Activated CD4-positive, alpha-beta T cell treated with anti-CD3 and anti-CD28 coated beads, Interleukin-2, Interleukin-4, amounts not matched to agents 100 ng/mL and 50 ng/mL, durations not matched to agents 16 hours and 8 hours (primary cell): ENCODE measurements at places on chromosomes 1 and 21.
A peak's percentile ranks its signal among the peaks of the same experiment; 100 is the strongest.

GRCh38 chr1:228340686-228341449, 65.8 kb downstream of the TRIM11 start:
- no peak for DNase-seq

GRCh38 chr1:212167098-212167497, 118.1 kb upstream of the PPP2R5A start:
- no peak for DNase-seq

GRCh38 chr1:245465666-245466065, 310.9 kb downstream of the KIF26B start:
- DNase-seq: no peak

DNA sequence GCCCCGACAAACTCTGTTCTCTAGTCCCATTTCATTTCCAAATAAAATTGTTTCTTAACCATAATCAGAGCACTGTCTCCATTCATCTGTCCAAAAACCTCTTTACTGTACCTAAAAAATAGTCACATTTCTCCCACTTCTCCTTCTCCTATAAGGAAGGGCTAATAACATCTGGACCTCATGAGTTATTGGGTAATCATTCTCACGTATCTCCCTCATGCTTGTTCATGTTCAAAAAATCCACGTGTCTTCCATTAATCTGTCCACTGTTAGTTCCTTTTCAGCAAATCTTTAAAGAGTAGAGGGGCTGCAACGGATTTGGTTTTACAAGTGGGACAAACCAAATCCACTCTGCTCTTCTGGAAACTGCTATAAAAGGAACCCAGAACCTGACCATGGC, 1418.8 kb downstream of the MRPL39 start:
- no peak for DNase-seq

DNA sequence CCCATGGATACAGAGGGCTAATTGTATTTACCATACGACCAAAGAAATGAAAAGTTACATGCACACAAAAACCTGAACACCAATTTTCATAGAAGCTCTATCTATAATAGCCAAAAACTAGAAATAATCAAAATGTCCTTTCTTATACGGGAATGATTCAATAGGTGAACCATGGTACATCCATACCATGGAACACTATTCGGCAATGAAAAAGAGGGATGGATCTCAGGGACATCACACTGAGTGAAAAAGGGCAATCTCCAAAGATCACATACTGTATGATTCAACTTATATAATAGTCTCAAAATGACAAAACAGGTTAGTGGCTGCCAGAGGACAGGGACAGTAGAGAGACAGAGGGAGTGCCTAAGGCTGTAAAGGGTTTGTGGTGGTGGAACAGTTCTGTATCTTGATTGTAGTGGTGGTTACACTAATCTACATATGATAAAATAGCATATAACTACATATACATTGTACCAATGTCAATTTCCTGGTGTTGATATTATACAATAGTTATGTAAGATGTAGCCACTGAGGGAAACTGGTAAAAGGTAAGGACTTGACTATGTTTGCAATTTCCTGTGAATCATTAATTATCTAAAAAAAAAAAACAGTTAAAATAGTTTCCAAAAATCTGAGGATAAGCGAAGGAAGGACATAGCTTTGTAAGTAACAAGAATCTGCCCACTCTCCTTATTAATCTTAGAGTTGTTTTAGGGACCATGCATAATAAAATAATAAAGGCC, 3.7 kb downstream of the RSBN1 start:
- DNase-seq: no peak

DNA sequence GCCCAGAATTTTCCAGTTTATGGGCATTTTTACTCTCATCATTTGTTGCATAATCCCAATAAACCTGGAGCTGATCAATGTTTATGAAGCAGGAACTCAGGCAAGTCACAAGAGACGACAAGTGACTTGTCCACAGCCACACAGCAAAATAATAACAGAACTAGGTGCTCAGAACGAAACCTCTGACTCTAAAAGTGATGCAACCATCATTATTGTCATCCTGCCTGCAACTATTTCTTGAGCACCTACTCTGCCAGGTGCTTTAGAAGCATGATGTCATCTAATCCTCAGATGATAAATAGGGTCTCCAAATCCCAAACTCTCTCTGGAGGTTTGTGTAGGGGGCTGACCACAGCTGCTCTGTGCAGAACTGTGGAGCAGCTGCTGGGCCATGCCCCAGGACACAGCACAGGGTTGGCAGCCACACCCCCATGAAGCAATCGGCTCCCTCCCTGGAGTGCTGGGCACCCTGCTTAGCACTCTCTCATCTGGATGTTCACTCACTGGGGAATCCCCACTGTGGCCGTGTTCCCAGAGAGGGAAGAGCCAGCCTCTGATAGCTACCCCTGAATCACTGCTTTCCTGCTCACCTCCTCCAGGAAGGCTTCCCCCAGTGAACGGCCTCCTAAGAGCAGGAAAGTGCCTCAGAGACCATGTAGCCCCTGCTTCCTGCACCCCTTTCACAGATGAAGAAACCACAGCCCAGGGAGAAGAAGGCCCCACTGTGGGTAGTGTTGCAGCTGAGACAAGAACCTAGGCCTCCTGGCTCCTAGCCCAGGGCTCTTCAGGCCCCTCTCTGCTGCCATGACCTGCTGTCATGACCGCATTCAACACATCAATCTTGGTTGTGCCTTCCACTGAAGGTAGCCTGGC, 2.1 kb downstream of the TTC22 start:
- peak; percentile 91 for DNase-seq

- no peak for DNase-seq
These were observed 82.4 kb upstream of the TLR5 start for GRCh38 chr1:223225481-223225880.

- DNase-seq: no peak
These were observed 300.4 kb upstream of the RUNX1 start for GRCh38 chr21:35349376-35350080.

DNA sequence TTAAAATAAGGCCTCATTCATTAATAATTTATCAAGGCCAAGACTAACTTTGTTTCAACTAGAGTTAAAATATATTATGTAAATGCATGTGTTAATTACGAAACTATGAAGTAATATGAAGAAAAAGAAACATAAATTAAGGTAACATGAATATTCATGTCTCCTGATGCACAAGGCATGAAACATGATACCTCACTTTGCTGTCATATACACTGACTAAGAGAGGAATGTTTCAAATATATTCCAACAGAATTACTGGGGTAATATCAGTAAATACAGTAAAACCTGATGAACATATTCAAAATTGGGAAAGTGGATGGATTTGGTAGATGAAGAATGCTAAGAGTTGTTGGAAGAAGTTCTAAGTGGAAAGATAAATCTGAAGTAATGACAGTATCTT, 274.6 kb downstream of the LRRC7 start:
- no peak for DNase-seq

- no peak for DNase-seq
These were observed 568.5 kb upstream of the B3GALT2 start for GRCh38 chr1:193754732-193755427.

DNA sequence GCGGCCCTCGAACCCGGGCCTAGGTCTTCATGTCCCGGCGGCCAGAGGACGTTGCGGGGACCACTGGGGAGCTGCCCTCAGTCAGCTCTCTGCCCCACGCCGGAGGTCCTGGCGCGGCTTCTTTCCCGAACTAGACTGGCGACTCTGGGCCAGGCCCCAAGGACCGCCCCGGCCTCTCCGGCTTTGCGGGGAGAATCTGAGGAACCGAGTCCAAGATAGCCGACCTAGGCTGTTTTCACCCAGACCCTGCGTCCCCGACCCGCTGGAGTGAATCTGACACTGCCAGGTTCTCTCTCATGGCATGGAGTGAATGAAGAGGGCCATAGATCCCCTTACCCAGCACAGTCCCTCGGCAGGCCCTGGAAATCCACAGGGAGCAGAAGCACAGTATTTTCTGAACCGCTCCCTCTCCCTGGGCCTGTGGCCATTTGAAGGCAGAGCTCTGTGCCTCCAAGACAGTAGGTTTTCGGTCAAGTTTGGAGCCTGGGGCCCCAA, 9.9 kb upstream of the BARHL2 start:
- DNase-seq: no peak

- DNase-seq: no peak
These were observed 91.1 kb downstream of the EPHB2 start for GRCh38 chr1:22801761-22802160.

DNA sequence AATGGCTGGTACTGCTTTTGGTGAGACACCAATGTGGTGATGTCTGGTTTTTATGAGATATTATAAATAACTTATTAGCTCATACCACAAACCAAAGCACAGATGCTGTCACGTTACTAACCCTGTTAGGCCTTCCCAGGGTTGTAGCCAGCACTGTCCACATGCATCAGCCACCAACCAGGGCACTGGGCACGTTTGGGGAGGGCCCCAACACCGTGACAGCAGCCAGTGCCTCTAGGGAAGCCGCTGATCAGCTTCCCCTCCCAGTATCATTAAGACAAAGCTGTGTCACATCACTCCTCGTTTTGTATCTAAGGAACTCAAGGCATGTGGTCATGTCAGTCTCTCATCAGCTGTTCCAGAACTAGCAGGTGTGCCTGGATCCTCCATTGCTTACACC, 13.9 kb downstream of the URB1 start:
- DNase-seq: no peak

- DNase-seq: peak; percentile 44
These were observed 185.2 kb downstream of the FAF1 start for GRCh38 chr1:50774759-50775351.

- DNase-seq: no peak
These were observed 99.7 kb upstream of the DYNLT5 start for GRCh38 chr1:66652556-66652955.

- DNase-seq: no peak
These were observed 3.8 kb upstream of the PARS2 start for GRCh38 chr1:54768093-54768492.

- no peak for DNase-seq
These were observed at the start of gene CCDC17 for GRCh38 chr1:45623972-45624371. Gene CCDC17 (minus strand): TSS chr1:45624054. CDS start chr1:45623909, 145 bp downstream.

DNA sequence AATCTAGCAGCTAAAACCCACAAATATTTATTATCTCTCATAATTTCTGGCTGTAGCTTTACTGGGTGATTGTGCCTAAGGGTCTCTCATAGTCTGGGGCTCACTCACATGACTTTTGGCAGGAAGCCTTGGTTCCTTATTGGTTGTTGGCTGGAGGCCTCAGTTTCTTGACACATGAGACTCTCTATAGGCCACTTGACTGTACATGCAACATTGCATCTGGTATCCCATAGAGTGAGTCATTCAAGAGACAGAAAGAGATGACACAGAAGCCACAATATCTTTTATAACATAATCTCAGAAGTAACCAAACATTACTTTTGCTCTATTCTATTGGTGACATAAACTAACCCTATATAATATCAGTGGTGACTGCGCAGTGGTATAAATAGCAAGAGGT, 128.5 kb upstream of the HNRNPU start:
- no peak for DNase-seq

- DNase-seq: no peak
These were observed 37.4 kb upstream of the C1orf198 start for GRCh38 chr1:230905733-230906132.

- no peak for DNase-seq
These were observed 6.7 kb upstream of the SH2D5 start for GRCh38 chr1:20739225-20739624.

DNA sequence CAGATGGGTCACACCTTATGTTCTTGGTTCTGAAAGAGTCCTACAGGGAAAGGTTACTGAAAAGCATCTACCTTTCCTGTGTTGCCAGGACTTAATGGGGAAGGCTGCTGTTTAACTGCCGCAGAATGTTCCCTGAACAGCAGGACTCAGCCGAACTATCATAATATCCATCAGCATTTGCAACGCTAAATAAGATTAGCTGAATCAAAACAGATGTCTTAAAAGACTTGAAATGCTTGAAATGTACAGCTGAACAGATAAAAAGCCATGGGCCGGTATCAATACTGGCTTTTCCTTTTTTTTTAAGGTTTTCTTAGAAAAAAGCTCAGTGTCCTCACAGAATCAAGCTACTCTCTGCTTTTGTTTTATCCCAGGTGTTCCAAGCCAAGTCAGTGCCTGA, 19.7 kb upstream of the ATP13A2 start:
- no peak for DNase-seq

- no peak for DNase-seq
These were observed 43.5 kb upstream of the SDC3 start for GRCh38 chr1:30952098-30952497.

- no peak for DNase-seq
These were observed 88.9 kb upstream of the HAO2 start for GRCh38 chr1:119279456-119280381.

DNA sequence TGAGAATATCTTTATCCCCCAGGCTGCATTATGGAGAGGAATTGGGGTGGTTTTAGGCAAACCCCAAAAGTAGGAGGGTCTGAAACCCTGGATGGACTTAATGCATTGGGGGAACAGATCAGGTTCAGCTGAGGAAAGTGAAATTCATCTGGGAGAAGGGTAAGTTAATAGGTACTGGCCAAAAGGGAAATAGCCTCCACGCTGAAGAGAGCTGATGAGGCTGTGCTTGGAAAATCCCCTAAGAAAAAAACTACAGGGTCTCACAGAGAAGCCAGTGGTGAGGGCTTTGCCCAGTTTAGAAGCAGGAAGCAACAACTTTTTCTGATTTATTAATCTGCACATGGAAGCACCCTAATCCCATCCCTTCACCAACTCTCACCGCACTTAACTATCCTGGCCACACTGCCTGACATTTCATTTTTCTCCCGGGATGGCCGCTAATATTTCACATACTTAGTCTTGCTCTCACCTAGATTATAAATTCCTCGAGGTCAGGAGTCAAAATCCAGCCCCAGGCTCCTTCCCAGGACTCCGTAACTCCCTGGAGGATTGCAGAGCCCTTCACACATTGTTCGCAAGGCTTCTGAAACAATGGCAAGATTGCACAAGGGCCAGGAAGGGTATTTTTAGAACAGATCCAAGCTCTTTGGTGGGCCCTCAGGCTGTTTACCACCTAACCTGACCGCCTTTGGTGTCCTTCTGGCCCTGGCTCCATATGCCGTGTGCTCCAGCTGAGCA, 60.9 kb upstream of the TARBP1 start:
- no peak for DNase-seq

- DNase-seq: no peak
These were observed 75.2 kb upstream of the LRRN2 start for GRCh38 chr1:204760757-204761156.

- no peak for DNase-seq
These were observed 16.9 kb upstream of the SLAMF9 start for GRCh38 chr1:159970932-159971342.
